ENCODE measurements at places on chromosomes 12 and 14.

- peak; percentile 4 for DNase-seq
Measured at GRCh38 chr12:92987846-92988621, 58.9 kb upstream of the EEA1 start.

DNA sequence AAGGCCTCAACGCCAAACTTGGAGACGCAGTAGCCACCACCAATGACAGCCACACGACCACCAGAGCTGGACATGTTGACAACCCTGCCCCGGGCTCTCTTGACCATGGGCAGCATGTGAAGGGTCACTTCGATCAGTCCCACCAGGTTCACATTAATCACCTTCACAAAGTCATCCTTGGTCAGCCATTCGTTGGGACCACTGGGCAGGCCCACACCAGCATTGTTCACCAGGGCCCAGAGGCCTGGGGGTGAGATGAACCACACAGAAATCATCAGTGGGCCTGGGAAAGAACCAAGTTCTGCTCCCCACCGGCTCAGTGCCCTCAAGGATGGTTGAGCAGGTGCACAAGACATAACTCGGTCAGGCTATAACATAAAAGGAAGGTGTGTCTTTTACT, 4.0 kb downstream of the SDR9C7 start:
- DNase-seq = no peak

GRCh38 chr14:29035134-29035533, 268.5 kb downstream of the FOXG1 start:
- DNase-seq = no peak

DNA sequence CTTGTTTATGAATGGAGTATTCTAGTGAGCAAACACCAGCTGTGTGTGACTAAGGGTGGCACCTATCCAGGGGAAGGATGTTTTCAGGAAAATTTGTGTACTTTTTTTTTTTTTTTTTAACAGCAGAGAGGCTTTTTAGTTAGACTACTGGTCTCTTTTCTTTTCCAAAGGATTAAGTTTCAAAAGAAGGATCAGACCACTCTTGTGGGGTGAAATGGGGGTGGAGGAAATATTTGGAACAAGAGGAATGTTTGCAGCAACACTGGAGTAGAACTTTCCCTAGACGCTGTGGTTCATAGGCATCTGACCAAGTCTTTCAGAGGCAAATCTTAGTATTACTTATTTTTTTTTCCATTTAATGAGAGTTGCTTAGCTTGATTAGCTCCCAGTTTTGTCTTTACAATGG, 21.1 kb downstream of the NUBPL start:
- DNase-seq = no peak

- DNase-seq = peak; percentile 73
Measured at GRCh38 chr12:127145929-127146789, 1120.8 kb upstream of the TMEM132C start.

- peak; percentile 55 for DNase-seq
Measured at GRCh38 chr12:4152145-4152795, 121.3 kb upstream of the CCND2 start.

DNA sequence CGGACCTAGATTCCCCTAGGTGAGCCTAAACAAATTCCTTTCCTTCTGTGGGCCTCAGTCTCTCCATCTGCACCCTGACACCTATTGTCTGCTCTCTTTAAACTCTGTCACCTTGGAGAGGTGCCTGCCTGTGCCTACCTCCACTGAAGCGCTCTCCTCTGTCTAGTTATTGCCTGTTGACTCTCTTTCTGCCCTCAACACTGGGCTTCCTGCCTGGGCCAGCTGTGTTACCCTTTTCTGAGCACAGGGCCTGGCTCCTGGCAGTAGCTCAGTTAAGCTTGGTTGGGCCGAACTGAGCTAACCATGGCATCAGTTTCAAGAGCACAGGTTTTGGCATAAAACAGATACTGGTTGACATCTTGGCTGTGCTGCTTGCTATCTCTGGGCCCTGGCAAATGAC, 43.5 kb downstream of the PRMT8 start:
- no peak for DNase-seq

DNA sequence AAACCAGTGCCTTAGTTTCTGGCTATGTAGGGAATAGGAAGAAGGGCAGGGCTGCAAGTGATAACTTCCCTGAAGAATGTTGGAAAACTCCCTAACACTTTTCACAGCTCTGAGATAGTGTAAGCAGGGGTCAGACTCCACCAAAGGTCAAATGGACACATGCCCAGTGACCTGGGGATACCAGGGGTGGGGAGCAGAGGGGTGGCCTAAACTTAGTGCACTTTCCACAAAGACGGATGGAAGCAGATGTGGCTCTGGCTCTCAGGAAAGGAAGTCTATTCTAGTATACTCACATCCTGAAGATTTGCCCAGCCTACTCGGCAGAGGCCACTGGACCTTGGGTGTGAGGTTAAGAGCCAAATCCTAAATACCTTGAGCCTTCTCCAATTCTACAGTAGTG, 285.8 kb downstream of the NUAK1 start:
- no peak for DNase-seq

GRCh38 chr14:56027916-56028712, 90.1 kb upstream of the PELI2 start:
- no peak for DNase-seq

DNA sequence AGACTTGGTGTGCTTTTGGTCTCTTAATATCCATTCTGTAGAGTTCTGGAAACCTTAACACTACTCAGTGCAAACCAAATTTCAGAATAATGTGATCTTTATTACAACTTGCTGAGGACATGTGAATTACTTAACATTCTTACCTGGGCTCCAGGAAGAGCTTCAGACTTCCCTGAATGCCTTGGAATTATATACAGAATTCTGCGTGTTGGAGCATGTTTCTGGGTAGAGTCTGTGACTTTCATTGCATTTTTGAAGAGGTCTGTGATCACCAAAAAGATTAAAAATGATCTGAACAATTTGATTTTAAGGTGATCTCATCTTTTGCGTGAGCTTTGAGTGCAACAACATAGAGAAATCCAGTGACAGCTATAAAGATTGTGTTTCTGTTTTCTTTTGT, 35.4 kb downstream of the ZDHHC17 start:
- DNase-seq = no peak

GRCh38 chr12:105288311-105288996, 42.0 kb upstream of the C12orf75 start:
- DNase-seq = no peak

DNA sequence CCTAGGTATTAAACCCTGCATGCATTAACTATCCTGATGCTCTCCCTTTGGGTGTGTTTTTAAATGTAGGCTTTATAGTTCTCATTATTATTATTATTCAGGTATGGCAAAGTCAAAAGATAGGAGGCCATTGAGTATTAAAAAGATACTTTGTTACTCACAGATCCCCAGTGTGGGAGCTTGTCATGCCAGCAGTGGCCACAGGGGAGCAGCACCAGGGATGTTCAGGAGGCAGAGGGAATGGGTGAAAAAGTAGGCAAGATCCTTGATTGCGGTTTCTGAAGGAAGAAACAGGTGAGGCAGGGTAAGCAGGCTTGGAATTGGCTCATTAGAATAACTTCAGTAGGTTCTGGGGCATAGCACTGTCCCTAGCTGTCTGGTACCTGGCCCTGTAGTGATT, 382.2 kb downstream of the MED13L start:
- DNase-seq = no peak

- DNase-seq = peak; percentile 79
Measured at GRCh38 chr12:6867413-6868210, at the start of gene TPI1. TSS of gene TPI1 (plus strand) at chr12:6867531. CDS start at chr12:6867567, 36 bp downstream.

DNA sequence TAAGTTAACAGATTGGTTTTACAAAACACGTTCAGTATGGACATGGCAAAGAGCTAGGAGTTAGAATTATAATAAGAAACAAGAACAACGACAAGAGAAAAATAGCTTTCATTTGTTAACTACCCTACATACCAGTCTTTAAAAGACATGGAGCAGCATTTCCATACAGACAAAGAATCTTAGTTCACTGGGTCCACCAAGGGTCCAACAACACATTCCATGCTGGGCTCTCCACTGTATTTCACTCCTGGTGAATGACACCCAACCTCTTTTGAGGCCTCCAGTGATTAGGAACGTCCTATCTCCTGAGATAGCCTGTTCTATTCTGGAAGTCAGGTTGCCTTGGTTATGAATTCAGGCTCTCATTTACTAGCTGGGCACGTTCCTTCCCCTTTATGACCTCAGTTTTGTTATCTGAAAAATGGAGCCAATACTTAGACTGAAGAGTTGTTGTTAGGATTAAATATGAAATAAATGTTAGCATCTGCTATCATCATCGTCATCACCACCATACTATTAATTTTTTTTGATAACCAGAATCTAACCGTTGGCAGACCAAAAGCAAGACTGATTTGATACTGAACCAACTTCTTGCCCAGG, 37.7 kb downstream of the C12orf75 start:
- no peak for DNase-seq

GRCh38 chr12:39161465-39162085, 256.2 kb upstream of the CPNE8 start:
- no peak for DNase-seq
